ENCODE measurements at places on chromosomes 1 and 21. TPM values are rescaled to one million over a fixed set of nuclear protein-coding genes. Genes with fewer than 3 reads are reported as not detected.
A peak's percentile ranks its signal among the peaks of the same experiment; 100 is the strongest.

DNA sequence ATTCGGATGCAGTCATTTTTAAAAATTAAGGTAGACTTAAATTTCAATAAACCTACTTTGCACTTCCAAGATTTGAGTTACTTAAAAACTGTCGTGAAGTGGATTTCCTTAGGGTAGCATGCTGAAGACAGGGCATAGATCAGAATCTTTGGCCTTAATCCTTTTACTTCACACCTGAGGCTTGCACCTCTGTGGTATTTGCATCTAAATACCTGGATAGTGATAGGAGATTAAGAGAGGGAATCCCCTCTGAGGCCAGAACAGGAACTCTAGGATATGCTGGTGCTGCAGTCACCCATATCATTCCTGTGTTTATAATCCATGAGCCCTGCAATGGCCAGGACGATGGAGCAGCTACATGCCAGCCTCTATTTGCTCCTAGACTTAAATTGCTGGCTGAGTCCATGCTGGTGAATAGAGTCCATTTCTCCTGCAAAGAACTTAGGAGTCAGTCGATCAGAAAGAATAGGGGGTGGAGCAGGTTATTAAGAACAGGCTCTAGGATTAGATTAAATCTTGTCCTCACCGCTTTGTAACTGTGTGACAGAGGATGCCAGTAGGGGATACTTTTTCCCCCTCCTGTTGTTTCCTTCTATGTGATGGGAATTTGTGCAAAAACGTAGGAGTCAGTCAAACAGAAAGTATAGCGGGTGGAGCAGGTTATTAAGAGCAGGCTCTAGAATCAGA is 333.6 kb downstream of the DUSP10 start:
- no peak for DNase-seq

DNA sequence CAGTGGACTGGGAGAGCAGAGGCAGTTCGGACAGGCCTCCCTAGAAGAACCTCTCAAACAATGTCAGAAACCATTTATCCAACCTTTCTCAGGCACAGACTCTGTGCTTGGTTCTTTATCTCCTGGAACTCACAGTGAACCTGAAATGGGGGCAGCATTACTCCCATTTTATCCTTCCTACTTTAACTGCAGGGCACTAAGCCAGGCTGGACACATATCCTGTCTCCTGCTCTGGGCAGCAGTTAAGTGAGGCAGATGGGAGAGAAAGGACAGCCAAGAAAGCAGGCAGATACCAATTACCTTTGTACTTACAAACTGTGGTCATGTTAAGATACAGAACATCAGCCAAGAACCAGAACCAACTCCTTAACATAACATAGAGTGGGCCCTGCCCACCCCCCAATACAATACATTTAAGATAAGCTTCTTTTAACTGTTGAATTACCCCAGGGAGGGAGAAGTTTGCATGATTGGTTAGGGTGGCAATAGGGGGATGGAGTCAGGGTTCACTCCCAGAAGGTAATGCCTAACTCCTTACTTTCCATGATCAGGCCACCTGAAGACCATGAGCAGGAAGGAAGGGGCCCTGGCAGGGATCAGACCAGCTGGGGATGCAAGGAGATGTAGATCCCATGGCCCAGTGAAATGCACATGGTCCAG is 10.9 kb downstream of the KDF1 start:
- DNase-seq: no peak

- DNase-seq: no peak
These were observed 48.0 kb downstream of the PRKAB2 start for GRCh38 chr1:147124266-147124665.

- no peak for DNase-seq
These were observed 23.9 kb downstream of the CAPN8 start for GRCh38 chr1:223641523-223642039.

GRCh38 chr1:156073740-156074139 is 8.5 kb downstream of the MEX3A start:
- no peak for DNase-seq

DNA sequence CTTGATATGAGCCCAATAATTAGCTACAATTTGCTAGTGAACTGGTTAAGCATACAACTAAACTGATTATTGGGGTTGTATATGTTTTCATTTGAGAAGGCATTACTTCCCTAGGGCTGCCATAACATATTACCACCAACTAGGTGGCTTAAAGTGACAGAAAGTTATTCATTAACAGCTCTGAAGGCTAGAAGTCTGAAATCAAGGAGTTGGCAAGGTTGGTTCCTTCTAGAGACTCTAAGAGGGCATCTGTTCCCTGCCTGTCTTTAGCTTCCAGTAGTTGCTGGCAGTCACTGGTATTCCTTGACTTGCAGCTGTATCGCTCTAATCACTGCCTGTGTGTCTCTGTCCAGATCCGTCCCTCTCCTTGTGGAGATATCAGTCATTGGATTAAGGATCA is 86.3 kb downstream of the LHX9 start:
- no peak for DNase-seq

- no peak for DNase-seq
These were observed 136.6 kb upstream of the IVNS1ABP start for GRCh38 chr1:185453496-185454192.

DNA sequence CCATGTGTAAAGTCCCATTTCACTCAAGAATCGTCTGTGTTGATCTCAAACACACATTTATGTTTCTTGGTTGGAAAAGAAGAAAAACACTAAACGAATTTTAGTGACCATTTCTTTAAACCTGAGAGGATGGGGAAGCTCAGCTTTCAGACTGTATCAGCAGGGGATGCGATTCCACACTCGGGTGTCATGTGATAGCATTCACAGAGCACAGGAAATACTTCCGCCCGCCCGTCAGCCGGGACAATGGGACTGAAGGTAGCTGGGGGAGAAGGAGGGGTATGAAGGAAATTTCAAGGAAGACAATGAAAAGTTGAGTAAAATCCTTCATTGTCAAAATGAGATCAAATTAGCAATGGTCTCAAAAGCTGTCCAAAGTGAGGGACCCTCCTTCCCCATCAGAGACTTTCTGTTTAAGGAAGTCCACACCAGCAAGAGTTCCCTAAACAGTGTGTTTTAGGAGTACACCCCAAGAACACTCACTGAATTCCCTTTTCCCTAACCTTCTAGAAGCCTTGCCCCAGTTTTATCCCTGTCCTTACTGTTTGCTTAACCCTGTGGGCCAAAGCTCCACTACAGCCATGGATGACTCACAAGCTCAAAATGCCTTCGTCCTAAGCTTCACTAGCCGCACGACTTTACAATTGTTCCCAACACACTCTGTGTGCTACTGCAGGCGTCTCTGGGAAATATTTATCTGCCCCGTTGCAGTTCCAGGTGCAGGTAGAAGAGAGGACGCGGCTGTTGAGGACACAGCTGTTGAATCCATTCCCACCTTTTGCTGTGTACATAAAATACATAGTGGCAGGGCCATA is 51.4 kb upstream of the SIM2 start:
- DNase-seq: no peak

DNA sequence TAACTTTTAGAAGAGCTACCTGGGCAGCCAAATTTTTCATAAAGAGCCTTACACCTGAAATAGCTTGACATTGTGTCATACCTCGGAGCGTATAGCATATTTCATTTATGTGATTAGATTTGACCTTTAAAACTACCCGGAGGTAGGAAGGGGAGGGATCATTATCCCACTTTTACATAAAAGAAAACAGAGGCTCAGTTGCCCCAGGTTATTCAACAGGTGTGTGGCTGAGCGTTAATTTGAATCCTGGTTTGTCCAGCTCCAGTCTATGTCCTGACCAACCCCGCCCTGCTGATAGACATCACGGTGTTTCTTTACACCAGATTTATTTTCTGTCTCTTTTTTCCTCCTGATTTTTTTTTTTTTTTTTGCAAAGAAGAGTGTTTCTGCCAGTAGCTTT is 39.7 kb downstream of the PBX1 start:
- DNase-seq: no peak

DNA sequence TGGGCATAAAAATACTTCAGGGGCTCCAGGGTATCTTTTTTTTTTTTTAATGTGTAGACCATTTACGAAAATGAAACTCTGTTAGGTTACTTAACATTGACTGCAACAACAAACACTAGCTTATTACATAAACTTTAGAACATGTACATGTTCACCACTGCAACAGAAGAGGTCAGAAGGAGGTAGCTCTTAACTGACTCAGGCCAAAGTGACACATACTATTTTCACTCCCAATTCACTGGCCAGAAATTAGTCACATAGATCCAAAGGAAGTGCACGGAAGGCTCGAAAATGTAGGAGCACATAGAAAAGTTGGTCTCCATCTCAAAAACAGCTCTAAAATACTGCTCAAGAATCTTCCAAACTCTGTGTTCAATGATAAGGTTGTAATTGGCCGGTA is 107.2 kb downstream of the AKT3 start:
- no peak for DNase-seq

DNA sequence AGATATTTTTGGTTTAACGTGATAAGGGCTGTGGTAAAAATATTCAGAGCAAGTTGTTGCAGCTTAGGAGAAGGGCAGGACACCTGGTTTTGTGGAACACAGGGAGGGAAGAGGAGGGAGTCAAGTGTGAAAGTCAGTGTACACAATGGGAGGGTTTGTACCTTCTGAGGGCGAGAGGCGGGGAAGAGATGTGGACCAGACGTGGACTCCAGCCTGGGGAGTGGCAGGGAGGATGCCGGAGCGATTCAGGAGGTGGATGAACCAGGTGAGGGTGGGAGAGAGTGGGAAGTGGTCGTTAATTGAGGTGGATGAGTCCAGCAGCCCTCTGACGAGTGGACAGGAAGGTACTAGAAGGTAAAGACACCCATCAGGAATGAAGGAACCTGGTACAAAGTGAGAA is 52.2 kb upstream of the IRF2BP2 start:
- DNase-seq: no peak

DNA sequence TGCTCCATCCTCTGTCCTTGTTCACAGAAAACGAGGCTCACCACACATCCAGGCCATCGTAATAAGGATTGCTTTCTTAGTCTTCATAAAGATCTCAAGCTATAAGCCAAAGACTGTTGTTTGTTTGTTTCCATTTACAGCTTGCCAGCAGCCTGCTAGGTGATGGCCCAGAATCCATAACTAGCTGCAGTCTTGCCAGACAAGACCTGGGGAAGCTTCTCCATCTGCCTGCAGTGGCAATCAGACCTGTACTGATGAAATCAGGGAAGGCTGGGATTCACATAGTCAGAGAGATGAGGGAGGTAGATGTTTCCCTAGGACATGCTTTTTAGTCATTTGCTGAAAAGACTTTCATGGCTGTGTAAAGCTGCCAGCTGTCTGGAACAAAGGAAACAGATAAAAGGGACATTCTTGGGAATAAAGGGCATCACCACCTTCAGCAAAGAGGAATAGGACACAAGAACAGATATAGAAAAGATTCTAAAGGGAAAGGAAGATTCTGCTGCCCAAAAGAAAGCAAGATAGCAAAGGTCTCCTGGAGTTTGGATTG is 51.0 kb downstream of the MT1HL1 start:
- DNase-seq: no peak

DNA sequence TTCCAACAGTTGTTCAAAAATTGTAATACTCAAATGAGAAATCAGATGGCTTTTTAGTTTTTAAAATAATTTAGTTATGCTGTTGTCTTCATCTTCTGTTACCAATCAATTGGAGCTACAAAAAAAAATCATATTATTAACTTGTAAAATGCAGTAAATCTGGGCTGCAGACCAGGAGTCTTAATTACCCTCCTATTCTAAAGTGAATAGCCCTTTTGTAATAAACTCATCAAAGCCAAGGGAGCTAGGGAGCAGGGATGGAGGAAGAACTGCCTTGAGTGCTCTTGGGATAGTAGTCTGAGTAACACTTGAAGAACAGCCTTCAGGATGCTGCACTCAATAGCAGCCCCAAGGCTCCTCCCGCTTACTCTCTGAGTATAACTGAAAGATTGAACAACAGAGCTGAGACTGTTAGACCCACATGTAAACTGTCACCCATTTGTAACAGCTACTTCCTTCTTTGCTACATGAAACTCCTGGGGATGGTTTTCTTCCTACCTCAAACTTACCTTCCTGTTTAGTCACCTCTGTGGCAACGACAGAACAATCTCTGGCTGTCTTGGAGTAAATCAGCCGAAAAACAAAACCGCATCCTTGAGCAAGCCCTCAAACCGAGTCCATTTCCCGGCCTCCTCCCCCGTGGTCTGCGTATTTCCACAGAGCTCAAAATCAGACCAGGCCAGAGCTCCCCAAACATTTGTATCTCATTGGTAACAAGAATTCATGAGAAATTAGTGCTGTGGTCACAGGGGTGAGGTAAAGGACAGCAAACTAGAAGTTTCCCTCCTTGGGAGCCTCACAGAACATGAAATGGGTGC is 55.9 kb downstream of the CD58 start:
- DNase-seq: no peak

DNA sequence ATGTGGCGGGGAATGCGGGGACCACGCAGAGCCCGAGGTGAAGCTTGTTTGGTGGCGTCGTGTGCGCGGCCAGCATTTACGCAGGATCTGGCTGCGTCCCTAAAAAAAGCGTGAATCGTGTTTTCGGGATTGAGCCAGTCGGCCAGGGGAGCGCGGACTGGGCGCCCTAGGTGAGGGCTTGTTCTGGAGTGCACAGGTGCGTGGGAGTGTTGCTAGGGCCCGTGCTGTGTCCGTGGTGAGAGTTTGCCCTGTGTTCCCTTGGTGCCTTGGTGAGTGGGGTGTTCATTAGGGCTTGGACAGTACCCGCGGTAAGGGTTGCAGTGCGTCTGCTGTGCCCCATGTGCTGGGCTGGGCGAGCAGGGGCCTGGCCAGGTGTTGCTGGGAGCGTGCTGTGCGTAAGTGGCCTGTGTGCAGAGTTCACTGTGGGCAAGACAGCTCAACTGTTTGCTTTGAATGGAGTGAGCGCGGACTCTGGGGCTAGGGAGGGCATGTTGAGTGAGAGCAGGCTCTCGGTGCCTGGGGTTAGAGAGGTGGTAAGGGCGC is 673 bp downstream of the CD46 start:
- DNase-seq: peak; percentile 27

GRCh38 chr1:213380865-213381264 is 329.8 kb downstream of the RPS6KC1 start:
- DNase-seq: no peak

GRCh38 chr1:1758692-1759455 is 19.4 kb downstream of the NADK start:
- DNase-seq: no peak

GRCh38 chr1:212013672-212014071 is 21.7 kb downstream of the INTS7 start:
- DNase-seq: no peak

Gene RAVER2
- 33.8 TPM for total RNA-seq

Gene LCE3E
- total RNA-seq: not detected

Gene PRR9
- not detected for total RNA-seq

Gene FCER1G
- 1.5 TPM for total RNA-seq

Gene HJV
- total RNA-seq: not detected

Gene KRTAP19-3
- not detected for total RNA-seq

Gene ZYG11A
- not detected for total RNA-seq

Gene TGFBR3
- total RNA-seq: 6.6 TPM

Measured in progenitor cell of endocrine pancreas (in vitro differentiated cells).